ENCODE measurements at places on chromosomes 1 and 21.

DNA sequence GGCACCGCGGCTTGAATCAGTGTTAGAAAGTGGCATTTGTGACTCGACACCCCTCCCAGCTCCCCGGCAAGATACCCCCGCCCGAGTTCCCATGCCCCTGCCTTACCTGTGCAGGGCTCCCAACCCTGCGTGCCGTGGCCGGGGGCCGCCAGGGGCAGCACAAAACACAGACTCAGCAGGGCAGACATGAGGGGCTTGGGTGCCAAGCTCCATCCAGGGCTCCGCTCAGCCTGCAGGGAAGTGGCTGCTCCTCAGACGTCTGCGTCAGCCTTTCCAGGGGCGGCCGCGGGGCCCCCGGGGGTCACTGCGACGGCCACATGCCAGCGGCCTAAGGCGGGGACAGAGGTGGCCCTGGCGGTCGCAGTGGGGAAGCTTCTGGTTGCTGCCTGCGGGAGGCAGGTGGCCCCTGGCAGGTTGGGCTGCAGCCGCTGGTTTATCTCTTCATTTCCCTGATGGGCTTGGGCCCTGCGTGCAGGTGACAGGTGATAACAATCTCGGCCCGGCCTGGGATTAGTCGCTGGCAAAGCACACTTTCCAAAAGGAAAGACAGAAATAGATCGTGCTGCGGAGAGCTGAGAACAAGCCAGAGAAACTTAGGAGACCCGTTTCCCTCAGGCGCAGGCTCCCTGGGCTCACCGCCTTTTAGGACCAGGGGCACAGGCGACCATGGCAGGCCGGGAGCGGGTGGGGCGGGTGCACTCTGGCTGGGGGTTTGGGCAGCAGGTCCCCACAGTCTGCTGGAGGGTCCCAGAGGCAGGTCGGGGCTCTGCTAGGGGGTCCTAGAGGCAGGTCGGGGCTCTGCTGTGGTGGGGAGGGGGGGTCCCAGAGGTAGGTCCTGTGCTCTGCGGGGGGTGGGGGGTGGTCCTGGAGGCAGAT is at the start of gene TSPEAR:
TSPEAR (minus strand) TSS at position 246 of the 876 bp plus-strand sequence; CDS start at position 188, 58 bp downstream.
- peak; percentile 72 for DNase-seq

DNA sequence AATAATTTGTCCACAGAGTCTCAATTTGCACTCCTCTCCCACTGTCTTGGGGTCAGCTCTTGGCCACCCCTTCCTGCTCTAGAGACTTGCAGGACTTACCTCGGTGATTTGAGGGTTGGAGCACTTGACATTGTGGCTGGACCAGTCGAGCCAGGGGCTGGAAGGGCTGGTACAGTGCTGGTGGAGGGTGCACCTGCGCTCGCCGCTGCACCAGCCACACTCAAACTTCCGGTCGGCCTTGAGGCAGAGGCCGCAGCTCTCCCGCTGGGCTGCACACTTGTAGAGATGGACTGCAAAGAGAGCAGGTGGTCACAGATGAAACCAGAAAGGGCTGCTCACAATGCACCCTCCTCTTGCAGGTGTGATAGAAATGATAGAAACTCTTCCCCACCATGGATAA is 165.0 kb downstream of the PLXNA2 start:
- DNase-seq, result no peak

DNA sequence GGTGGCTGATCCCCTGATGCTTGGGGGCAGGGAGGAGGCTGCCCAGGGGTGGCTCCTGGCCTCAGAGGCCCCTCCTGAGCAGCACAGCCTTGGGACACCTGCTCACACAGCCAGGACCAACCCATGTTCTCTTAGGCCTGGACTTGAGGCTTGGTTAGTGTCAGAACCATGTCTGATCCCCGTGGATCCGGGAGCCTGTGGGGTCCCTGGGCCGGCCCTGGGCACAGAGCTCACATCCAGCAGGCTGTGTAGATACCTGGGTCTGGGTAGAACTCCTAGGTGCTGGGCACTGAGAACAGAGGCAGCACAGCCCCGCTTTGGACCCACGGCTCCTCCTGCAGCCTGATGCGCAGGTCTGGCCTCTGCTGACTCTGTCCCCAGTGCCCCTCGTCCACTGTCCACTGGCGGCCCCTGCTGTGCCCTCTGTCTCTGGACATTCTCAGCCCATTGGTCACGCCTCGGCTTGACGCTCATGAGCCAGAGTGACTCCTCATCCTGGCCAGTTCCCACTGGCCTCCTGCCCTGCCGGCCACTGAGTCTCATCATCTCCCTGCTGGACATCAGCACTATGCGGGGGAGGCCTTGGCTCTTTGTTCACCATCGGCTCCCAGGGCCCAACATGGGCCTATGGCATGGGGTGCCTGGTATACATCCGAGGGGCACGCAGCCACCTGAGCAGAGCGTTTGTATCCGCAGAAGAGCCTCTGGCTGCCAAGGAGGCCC is 70.2 kb downstream of the TRIM11 start:
- no peak for DNase-seq

- DNase-seq, result no peak
These were observed 112.5 kb upstream of the ERG start for GRCh38 chr21:38610623-38611251.

GRCh38 chr1:109655615-109656519 is at the start of gene GSTM4:
Gene GSTM4, plus strand, starts transcription at chr1:109656099. Its CDS starts 291 bp downstream, at chr1:109656390.
- peak; percentile 42 for DNase-seq

GRCh38 chr1:28909198-28909597 is 5.2 kb upstream of the EPB41 start:
- DNase-seq, result no peak

DNA sequence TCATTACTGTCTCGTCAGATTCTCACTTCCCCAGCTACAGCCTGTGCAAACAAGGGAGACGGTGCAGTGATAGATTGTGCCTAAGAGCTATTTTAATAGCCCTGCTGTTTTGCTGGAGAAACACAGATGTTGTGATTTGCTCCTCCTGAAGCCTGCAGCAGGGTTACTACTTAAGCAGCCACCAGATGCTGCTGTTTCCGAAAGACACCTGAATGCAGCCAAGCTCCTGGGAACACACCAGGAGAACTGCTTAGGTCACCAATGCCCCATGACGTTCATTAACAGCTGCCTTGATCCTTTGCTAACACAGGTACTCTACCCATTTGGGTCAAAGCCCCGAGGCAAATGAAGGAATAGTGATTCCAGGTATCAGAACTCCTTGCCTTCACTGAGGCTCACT is 411.8 kb upstream of the DAB1 start:
- DNase-seq, result peak; percentile 39

GRCh38 chr1:47241114-47242113 is 9.4 kb upstream of the TAL1 start:
- no peak for DNase-seq

- no peak for DNase-seq
These were observed 44.9 kb downstream of the GREM2 start for GRCh38 chr1:240567066-240567465.

DNA sequence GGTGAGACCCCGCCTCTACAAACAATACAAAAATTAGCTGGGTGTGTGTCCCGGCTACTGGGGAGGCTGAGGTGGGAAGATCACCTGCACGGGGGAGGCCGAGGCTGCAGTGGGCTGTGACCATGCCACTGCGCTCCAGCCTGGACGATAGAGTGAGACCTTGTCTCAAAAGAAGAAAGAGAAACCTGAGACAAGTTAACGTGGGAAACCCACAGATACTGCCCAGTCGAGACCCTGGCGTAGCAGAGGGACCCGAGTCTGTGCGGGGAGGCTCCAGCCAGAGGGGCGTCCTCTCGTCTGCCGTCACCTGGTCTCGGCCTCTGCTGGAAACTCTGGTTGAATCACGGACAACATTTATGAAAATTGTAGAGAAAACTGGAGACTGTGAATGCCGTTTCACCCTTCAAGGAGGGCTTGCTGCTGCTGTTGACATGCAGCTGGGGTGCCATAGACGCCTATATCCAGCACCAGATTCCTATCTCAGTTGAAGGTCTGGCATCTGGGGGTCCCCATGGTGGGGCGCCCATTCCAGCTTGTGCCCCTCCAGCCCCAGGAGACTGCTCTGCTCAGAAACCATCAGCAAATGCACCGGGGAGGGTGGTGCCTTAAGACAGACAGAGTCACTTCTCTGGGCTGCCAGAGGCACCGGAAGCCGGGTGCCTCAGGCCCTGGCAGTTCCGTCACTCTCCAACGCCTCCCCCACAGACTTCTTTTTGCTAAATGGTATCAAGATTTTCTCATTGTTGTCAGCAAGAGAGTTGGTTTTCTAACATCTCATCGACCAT is 13.6 kb upstream of the CDK11B start:
- DNase-seq, result no peak

- DNase-seq, result no peak
These were observed 122.2 kb downstream of the POU2F1 start for GRCh38 chr1:167342846-167343245.

GRCh38 chr1:211518330-211519289 is 26.6 kb upstream of the RD3 start:
- DNase-seq, result no peak

GRCh38 chr1:201426479-201427310 is 5.2 kb upstream of the TNNI1 start:
- no peak for DNase-seq

DNA sequence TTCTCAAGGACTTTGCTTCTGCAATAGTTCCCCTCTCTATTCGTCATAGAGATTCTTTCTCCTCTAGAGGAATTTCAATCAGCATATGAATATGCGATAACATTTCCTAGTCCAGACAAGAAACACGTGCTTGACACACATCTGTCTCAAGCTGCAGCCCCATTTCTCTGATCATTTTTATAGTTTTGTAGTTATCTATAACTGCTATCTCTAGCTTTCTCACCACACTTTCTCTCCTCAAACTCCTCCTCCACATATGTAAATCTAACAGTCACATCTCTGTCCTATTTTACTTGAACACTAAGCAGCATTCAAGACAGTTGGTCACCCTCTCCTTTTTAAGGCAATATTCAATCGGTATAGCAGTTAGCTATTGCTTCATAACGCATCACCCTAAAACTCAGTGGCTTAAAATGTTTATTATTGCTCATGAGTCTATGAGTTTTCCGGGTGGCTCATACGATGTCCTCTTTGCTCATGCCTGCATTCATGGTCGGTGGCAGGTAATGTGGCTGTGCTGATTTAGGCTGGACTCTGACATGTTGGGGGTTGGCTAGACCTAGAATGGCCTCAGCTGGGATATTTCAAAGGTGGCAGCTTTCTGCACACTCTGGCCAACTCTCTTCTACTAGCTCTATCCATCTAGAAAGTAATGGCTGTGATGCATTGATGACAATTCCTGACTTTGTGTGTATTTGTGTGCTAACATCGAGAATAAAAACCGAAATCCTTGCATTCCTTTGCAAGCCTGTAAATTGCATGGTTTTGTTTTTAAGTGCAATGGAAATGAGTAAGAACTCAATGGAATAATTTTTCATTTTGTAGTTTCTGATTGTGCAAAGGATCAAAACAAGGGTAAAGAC is 20.6 kb downstream of the ATP6V1G3 start:
- no peak for DNase-seq

- no peak for DNase-seq
These were observed 45.2 kb upstream of the KCNA3 start for GRCh38 chr1:110719908-110720307.

- no peak for DNase-seq
These were observed 254.5 kb downstream of the DNM3 start for GRCh38 chr1:172095846-172096245.

DNA sequence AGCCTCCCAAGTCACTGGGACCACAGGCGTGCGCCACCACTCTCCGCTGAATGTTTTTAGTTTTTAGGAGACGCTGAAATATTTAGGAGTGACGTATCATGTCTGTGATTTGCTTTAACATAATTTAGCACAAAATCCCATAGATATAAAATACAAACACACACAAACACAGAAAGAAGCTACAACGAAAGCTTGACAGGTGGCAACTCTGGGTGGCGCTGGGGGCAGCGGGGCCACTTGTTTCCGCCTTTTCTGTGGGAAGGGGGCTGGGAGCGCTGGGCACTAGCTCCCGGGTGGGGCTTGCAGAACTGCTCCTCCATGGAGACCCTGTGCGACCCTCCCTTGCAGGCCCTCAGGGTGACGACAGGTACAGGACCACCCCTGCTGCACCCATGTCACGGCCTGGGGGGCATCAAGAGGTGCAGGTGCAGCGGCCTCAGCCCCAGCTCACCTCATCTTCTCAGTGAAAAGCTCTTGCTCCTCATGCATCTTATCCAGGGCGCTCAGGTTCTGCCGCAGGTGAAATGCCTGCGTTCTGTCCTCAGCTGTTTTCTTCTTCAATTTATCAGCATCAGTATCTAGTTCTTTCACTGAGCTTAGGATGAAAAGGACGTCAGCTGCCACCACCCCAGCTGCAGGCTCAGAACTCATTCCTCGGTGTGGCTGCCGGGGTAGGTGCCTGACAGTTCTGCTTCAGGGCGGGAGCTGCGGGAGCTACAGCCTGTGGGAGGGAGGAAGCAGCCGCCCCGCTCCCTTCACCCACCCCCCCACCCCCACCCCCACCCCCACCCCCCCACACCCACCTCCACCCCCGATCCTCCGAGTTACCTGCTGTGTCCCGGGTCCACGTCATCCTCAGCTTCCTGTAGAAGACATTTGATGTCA is 15.3 kb downstream of the CFAP74 start:
- DNase-seq, result no peak

GRCh38 chr1:63545780-63546179 is 22.5 kb downstream of the EFCAB7 start:
- DNase-seq, result no peak

GRCh38 chr1:194230351-194231144 is 1044.1 kb upstream of the B3GALT2 start:
- no peak for DNase-seq

DNA sequence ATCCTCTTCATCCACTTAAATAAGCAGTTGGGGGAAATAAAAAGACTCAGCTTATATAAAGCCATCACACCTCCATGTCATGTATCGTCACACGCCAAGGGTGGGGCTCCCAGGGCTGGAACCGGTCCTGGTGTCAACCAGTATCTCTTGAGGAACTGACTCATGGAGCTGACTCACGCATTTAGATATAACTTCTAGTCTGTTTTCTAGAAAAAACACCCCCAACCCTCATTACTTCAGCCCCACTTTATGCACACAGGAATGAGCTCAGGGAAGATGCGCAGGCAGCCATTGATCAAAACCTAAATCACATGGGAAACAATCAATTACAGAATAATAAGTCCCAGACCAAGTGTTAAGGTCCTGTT is 6.9 kb upstream of the IL22RA1 start:
- DNase-seq, result no peak

- no peak for DNase-seq
These were observed 7.0 kb upstream of the LIN28A start for GRCh38 chr1:26403656-26404055.

DNA sequence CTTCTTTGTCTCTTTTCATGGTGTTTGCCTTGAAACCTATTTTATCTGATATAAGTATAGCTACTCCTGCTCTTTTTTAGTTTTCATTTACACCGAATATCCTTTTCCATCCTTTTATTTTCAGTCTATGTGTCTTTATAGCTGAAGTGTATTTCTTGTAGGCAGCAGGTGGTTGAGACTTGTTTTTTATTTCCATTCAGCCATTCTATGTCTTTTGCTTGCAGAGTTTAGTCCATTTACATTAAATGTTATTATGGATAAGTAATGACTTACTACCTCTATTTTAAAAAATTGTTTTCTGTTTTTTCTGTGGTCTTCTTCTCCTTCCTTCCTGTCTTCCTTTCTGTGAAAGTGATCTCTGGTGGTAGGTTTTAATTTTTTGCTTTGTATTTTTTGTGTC is 45.0 kb upstream of the CD55 start:
- no peak for DNase-seq
